ENCODE measurements at places on chromosomes 11 and 22. TPM values are rescaled to one million over a fixed set of nuclear protein-coding genes. Genes with fewer than 3 reads are reported as not detected.
A peak's percentile ranks its signal among the peaks of the same experiment; 100 is the strongest.

The TMPRSS5 gene
- total RNA-seq: 1.4 TPM

DNA sequence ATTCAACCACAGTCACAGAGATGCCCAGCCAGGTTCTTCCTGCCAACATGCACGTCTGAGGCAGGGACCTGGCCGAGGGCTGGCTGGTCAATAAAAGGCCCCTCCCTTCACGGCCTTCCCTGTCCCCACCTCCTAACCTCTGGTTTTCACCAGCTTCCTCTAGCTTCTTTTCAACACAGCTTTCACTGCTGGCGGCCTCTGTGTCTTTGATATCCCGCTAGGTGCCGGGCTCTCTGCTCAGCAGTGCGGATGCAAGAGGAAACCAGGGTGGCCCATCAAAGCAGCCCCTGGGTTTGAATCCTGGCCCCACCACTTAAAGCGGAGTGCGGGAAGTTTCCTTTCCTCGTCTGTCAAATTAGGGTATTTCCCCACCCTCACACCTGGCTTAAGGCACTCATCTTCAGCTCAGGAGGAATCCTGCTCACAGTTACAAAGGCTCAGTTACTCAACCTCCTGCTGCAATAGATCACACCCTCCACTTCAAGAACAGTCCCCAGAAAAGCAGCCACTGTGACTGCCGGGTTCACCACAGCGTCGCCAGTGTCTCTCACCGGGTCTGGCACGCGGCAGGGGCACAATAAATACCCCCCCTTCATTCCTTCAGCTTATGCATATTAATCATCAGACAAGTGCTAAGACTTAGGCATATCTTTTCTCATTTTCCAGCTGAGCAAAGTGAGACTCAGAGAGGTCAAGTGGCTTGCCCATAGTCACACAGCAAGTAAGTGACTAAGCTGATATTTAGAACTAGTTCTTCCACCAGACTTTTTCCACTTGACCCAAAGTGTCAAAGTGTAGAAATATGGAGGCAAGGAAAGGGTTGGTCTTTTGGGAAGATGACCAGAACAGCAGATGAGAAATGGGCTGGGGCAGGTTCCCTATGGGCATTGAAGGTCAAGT lies 45.7 kb downstream of the TXN2 start:
- no peak overlapping the region for H3K4me3 ChIP-seq
- no peak for DNase-seq
- no peaks in the 10 kb centered on the region for H3K4me1 ChIP-seq
- no peak overlapping the region for H3K27ac ChIP-seq

- no peaks in the 10 kb centered on the region for H3K4me1 ChIP-seq
- H3K36me3 ChIP-seq: no peaks in the 10 kb centered on the region
- peaks cover 39% of the 10 kb centered on the region for H3K27me3 ChIP-seq
- H3K27ac ChIP-seq: no peak overlapping the region
- DNase-seq: peak; percentile 48
- H3K4me3 ChIP-seq: no peak overlapping the region
Observed at GRCh38 chr11:69696749-69697468, 6.9 kb downstream of the FGF19 start.

- no peak overlapping the region for H3K4me3 ChIP-seq
- H3K36me3 ChIP-seq: no peaks in the 10 kb centered on the region
- no peak for DNase-seq
- no peaks in the 10 kb centered on the region for H3K4me1 ChIP-seq
- H3K27me3 ChIP-seq: no peaks in the 10 kb centered on the region
Observed at GRCh38 chr11:37511425-37511933, 913.4 kb upstream of the RAG2 start.

- H3K4me1 ChIP-seq: no peaks in the 10 kb centered on the region
- no peak for DNase-seq
- no peak overlapping the region for H3K4me3 ChIP-seq
- no peaks in the 10 kb centered on the region for H3K36me3 ChIP-seq
- H3K27me3 ChIP-seq: peaks cover 5% of the 10 kb centered on the region
Observed at GRCh38 chr11:4213746-4214145, 119.1 kb downstream of the RRM1 start.

DNA sequence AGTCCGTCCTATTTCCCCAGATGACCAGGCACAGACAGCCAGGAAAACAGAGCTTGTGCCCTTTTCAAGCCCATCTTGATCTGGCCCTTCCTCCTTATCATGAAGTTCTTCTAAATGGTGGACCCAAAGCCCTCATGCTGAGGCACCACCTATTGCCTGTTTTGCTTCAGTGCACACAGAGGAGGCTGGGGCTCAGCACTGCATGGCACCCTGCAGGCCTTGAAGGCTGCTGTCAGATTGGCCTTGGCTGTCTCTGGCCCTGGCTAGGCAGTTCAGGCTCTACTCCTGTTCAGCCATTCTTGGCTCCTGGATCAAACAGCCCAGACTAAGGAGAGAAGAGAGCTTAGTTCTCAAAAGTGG lies 49.2 kb downstream of the OTOG start:
- no peaks in the 10 kb centered on the region for H3K4me1 ChIP-seq
- no peak for DNase-seq
- H3K4me3 ChIP-seq: no peak overlapping the region
- H3K36me3 ChIP-seq: no peaks in the 10 kb centered on the region

The FZD4 gene
- total RNA-seq: 22.9 TPM

DNA sequence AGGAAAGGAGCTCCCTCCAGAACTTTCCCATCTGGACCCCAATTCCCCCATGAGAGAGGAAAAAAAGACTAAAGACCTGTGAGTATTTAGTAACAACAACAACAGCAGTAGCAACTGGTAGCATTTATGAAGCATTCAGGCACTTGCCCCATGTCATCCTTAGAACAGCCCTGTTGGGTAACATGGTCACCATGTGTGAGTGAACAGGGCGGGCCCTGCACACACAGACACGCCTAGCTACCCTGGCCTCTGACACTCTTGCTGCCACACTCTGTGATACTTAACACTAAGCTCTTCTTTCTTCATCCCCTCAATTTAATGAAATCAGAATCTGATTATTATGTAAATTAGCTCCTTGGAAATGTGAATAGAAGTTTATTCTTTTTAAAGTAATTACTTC lies 26.1 kb upstream of the SLC25A18 start:
- H3K4me3 ChIP-seq: no peak overlapping the region
- no peak for DNase-seq
- no peak overlapping the region for H3K27ac ChIP-seq
- H3K36me3 ChIP-seq: no peaks in the 10 kb centered on the region

DNA sequence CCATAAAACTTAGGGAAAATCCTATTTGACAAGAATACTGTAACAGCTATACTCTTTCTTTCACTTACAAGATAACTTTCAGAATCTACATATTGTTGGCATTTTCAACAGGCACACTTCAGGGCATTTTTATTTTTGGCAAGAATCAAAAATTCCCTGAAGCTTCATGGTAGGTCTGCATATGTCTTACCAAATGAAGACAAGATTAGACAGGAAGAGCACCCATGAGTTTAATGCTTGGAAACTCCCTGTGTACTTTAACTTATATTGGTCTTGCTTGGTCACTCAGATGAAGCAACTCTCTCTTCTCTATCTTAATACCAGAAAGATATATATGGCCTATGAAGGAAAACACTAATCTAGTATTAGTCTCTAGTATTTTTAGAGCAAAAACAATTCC lies 137.7 kb downstream of the ATG16L2 start:
- DNase-seq: no peak
- H3K4me3 ChIP-seq: no peak overlapping the region
- H3K27me3 ChIP-seq: no peaks in the 10 kb centered on the region

DNA sequence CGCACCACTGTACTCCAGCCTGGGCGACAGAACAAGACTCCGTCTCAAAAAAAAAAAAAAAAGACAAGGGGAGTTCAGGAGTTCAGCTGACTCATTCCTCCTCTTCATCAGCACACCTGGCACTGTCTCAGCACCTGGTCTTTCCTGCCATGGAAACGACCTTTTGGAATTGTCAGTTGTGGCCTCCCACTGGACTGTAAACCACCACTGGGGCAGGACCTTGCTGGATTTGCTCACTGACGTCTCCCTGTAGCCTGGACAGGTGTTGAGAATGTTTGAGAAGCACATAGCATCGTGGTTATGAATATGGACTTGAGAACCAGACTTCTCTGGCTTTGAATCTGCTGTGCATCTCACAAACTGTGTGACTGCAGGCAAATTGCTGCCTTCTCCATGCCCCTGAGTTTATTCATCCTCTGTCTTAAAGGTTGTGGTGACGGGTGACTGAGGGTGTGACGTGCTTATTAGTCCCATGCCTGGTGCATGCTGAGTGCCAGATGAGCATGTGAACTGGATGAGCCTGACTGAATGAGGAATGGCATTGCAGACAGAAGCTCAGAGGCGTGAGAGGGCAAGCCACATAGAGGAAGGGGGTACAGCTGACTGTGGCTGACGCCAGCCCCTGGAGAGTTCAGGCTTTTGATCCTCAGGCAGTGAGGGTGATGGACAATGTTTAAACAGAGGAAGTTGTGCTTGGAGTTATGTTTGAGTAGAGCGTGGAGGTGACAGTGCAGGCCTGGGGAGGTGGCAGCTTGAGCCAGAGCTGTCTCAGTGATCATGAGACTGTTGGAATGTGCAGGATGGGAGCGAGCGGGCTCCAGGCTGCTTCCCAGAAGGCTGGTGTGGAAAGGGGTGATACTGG lies 12.7 kb downstream of the TOM1 start:
- no peaks in the 10 kb centered on the region for H3K27me3 ChIP-seq
- H3K36me3 ChIP-seq: peaks cover 4% of the 10 kb centered on the region
- no peaks in the 10 kb centered on the region for H3K4me1 ChIP-seq
- peak overlapping the region; percentile 67 for H3K27ac ChIP-seq
- peak; percentile 52 for DNase-seq

DNA sequence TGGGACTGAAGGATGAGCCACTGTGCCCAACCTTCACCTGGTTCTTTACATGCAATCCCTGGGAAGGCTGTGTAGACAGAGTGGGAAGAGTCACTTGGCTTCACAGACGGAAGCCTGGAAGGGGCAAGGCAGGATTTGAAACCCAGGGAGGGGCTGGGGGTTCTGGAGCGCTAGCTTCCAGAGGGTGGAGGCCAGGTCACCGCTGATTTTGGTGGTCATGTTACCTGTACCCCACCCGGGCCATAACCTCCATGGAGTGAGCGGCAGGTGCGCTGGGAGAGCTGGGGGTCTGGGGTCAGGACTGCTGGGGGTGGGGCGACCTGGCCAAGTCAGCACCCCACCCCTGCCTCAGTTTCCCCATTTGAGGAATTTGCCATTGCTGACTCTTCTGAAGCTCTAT lies 38.3 kb downstream of the PDGFB start:
- DNase-seq: peak; percentile 43
- H3K36me3 ChIP-seq: no peaks in the 10 kb centered on the region
- no peaks in the 10 kb centered on the region for H3K27me3 ChIP-seq
- H3K27ac ChIP-seq: no peak overlapping the region

GRCh38 chr11:108025387-108026080 lies 16.8 kb downstream of the CUL5 start:
- no peak for DNase-seq
- H3K4me3 ChIP-seq: peak overlapping the region; percentile 5
- H3K36me3 ChIP-seq: no peaks in the 10 kb centered on the region
- H3K27ac ChIP-seq: peak overlapping the region; percentile 79
- peaks cover 23% of the 10 kb centered on the region for H3K4me1 ChIP-seq
- H3K27me3 ChIP-seq: no peaks in the 10 kb centered on the region

DNA sequence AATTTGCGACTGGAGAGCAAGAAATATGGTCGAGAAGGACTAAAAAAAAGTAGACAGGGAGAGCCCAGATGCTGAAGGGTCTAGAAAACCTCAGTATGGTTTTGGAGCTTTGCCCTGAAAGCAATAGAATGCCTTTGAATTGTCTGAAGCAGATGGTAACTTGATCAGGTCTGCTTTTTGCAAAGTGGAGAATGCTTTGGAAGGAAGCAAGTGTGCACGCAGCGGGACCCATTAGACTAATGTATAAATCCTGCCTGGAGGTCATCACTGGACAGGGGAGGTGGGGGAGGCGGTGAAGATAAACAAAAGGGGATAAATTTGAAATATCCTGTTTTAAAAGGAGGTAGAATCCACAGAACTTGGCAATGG lies 757 bp upstream of the HINFP start:
- peaks cover 24% of the 10 kb centered on the region for H3K36me3 ChIP-seq
- peaks cover 18% of the 10 kb centered on the region for H3K4me1 ChIP-seq
- no peaks in the 10 kb centered on the region for H3K27me3 ChIP-seq
- DNase-seq: no peak

GRCh38 chr11:31720225-31720624 lies 90.9 kb downstream of the PAX6 start:
- H3K4me1 ChIP-seq: no peaks in the 10 kb centered on the region
- no peak overlapping the region for H3K4me3 ChIP-seq
- DNase-seq: no peak
- H3K27me3 ChIP-seq: no peaks in the 10 kb centered on the region
- no peak overlapping the region for H3K27ac ChIP-seq
- H3K36me3 ChIP-seq: no peaks in the 10 kb centered on the region

- no peak overlapping the region for H3K4me3 ChIP-seq
- H3K27me3 ChIP-seq: no peaks in the 10 kb centered on the region
- no peaks in the 10 kb centered on the region for H3K36me3 ChIP-seq
Observed at GRCh38 chr11:128179039-128179438, 408.3 kb downstream of the ETS1 start.

The OR51B5 gene
- total RNA-seq: not detected

The TESMIN gene
- total RNA-seq: not detected

- H3K4me1 ChIP-seq: peaks cover 11% of the 10 kb centered on the region
- no peaks in the 10 kb centered on the region for H3K27me3 ChIP-seq
- no peaks in the 10 kb centered on the region for H3K36me3 ChIP-seq
- no peak for DNase-seq
- H3K27ac ChIP-seq: no peak overlapping the region
- no peak overlapping the region for H3K4me3 ChIP-seq
Observed at GRCh38 chr11:9053316-9054035, 37.9 kb downstream of the SCUBE2 start.

The TEF gene
- 22.4 TPM for total RNA-seq

DNA sequence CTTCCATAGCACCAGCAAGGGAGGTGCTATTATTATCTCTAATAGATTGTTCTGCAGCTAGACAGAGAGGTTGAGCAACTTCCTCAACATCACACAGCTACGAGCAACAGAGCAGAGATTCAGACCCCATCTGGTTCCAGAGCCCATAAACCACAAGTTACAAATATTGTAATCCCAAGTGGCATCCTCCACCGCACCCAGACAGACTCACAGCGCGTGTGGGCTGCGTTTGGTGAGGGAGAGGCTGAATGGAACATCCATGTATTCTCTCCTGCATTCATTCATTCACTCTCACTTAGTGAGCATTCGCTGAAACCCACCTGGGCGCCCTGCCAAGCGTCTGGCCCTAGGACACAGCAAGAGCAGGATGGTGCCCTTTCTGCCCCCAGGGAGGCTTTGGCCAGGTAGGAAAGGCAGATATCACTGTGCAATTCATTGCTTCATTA lies 33.5 kb downstream of the LIF start:
- H3K36me3 ChIP-seq: no peaks in the 10 kb centered on the region
- no peaks in the 10 kb centered on the region for H3K4me1 ChIP-seq
- no peak overlapping the region for H3K27ac ChIP-seq
- DNase-seq: no peak
- no peaks in the 10 kb centered on the region for H3K27me3 ChIP-seq

The VSTM5 gene
- total RNA-seq: 0.71 TPM

- peak overlapping the region; percentile 62 for H3K4me3 ChIP-seq
- no peaks in the 10 kb centered on the region for H3K27me3 ChIP-seq
- H3K4me1 ChIP-seq: peaks cover 66% of the 10 kb centered on the region
- H3K27ac ChIP-seq: peak overlapping the region; percentile 94
- DNase-seq: peak; percentile 79
- peaks cover 46% of the 10 kb centered on the region for H3K36me3 ChIP-seq
Observed at GRCh38 chr11:119315131-119316015, 1.6 kb downstream of the MCAM start.
